Activated CD4-positive, alpha-beta T cell treated with anti-CD3 and anti-CD28 coated beads, Interleukin-2, amount 50 U/mL, for 24 hours (primary cell): ENCODE measurements at places on chromosomes 7 and 10.

DNA sequence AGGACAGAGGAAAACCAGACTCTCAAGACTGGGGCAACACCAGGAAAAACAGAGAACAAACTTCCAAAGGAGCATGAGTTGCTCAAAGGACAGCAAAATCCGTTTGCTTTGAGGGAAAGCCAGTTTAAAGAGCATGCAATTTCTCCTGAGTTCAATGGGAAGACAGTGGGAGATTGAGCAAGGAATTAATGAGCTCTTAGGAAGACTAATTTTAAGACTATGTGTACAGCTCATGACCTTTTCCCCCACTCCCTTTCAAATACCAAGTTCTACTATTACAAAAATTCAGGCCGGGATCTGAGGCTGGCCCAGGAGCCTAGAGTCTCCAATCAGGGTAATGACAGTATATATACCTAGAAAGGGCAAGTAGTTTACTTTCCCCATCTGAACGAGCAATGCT is 79.2 kb downstream of the EPDR1 start:
- DNase-seq, result no peak

- no peak for DNase-seq
Observed at GRCh38 chr10:70913191-70913892, 25.0 kb upstream of the PCBD1 start.

DNA sequence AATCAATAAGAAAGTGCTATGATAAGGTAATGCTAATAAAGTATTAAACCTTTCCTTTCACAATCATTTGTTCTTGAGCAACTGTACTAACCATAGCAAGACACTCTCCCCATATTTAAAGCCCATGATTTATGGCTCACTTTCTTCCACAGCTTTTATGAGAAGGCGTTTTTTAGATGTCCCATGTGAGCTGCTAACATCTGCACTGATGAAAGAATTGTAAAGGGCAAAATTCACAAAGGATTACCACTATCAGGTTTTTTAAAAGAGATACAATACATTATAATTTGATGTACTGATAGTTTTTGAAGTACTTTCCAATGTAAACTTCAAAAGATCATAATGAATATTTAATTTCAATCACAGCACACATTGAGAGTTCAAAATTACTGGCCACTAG is 75.7 kb downstream of the RNLS start:
- no peak for DNase-seq

- no peak for DNase-seq
Observed at GRCh38 chr10:13528123-13528874, 515 bp downstream of the BEND7 start.

DNA sequence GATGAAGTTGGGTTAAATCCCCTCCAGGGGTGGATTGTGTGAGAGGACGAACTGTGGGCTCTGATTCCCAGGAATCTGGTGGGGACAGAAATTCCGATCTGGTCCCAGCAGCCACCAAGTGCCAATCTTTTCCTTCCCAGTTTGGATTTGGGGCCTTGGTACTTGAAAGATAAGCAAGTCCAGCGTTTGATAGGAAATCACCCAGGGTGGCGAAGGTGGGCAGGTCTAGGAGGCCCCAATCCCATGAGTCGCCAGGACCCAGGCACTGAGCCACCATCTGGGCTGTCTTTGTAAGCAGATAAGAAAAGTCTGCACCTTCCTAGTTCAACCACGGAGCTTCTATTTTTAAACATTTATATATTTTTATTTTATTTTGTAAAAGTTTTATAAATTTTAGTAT is 122.6 kb upstream of the LSM8 start:
- DNase-seq, result no peak

- no peak for DNase-seq
Observed at GRCh38 chr7:148626828-148627227, 36.3 kb downstream of the C7orf33 start.

GRCh38 chr7:136585954-136586670 is 282.3 kb upstream of the CHRM2 start:
- no peak for DNase-seq

DNA sequence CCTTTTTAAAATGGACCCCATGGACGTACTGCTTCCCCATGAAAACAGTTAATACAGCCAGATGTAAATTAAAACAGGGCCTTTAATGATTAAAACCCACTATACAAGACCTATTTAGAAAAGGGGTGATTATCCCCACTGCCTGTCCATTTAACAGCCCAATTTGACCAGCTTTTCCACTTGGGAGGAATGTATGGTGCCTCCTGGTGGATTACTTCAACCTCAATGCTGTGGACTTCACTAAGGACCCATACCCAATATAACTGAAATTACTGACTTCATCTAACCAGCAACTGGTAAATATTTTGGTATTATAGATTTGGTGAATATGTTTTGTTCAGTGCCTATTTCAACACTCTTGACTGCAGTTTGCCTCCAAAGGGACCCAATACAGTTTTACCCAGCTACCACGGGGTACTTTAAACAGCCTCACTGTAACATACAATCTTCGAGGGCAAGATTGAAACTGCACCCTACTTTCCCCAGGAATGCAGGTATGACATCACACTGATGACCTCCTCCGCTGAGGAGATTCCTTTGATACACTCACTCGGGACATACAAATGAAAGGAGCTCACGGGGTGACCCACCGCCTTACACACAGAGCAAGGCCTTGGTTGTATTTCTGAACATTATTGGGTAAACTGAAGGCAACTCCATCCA is 192.8 kb downstream of the DNAJC1 start:
- DNase-seq, result no peak

DNA sequence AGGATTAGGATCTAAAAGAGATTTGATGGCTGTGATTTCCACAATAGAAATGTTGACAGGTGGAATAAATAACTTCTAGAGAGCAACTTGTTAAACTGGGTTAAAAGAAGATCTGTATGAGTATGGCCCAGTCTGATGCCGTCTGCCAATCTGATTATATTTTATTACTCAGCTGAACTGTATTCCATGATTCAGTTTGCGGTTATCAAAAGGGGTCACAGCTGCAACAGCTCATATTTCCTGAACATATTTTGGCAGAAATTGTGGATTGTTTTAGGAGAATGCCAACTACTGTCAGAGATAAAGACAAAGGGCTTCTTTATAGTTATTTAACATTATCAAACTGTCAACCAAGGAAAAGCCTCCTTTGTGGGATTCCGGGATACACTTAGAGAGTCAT is 244.8 kb upstream of the MINDY3 start:
- no peak for DNase-seq

- no peak for DNase-seq
Observed at GRCh38 chr10:43084812-43085211, 7.9 kb downstream of the RET start.

- no peak for DNase-seq
Observed at GRCh38 chr10:118041316-118041715, 5.4 kb downstream of the RAB11FIP2 start.

DNA sequence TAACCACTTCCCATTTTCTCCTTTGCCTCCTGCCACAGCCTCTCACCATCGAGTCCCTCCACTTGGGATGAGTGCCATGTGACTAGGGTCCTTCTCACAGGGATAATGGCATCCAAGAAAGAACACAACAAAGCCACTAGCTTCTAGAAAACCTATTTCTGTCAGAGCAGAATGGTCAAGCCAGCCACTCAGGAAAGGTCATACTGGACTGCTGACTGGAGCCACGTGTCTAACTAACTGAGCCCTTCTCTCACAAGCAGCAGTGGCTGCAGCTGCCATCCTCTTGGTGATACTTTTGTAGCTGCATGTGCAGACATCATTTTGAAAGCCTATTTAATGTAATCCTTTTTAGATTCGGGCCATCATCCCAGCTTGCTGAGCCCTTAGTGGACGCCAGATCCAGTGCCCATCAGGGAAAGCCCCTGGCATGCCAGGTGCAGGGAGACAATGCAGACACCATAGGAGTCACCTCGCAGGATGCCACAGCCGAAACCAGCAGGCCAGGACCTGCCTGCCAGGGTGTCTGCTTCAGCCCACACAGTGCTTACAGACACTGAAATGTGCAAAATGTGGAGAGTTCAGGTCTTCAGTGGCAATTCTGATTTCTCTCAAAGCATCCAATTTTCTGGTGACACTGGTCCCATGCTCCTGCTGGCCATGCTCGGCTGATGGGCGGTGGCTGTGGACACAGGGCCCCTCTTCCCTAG is 98.3 kb upstream of the DDC start:
- DNase-seq, result no peak

DNA sequence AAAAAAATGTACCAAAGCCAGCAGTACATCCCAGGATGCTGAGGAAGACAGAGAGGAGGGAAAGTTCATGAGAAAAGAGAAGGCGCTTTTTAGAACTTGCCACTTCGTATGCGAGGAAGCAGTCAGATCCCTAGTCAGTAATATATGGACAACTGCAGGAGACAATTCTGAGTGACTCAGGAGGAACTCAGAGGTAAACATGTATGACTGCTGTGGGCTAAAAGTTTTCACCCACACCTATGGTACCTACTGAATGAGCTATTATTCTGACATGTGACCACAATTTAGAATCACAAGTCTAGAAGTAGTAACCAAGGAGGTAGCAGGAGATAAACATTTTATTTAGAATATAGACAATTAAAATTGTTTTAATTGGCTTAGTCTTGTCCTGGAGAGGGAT is 126.5 kb downstream of the ICA1 start:
- DNase-seq, result no peak

- DNase-seq, result no peak
Observed at GRCh38 chr7:47544416-47544815, 37.5 kb downstream of the TNS3 start.

DNA sequence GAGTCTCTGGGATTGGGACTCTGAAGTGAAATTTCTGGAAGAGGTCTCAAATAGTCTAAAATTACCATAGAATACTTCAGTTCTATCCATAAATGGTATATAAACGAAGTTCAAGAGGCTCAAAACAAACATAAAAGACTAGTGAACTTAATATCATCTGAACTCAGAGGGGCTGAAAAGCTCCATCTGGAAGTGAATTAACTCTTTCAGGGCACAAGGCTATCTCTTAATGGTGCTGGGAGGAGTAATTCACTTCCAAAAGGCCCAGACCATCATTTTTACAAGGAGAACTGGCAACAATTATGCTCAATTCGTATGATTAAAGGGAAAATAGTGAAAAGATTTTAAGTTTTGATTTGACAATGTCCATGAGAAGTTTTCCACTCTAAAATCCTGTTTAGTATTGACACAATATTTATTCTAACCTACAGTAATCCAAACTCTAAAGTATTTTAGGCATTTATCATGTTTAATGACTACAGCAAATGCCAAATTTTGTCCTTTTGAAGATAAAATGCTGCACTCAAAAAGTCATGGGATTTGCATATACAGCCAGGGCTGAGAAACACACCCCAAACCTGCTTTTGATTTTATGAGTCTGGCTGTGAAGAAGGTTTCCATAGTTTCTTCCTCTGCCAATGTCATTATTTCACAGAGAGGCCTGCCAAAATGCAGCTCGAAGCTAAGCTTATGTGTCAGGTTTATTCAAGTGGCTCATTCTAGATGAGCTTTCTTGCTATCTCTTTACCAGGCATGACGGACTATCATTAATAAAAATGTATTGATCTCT is 143.9 kb downstream of the HIBADH start:
- no peak for DNase-seq

- no peak for DNase-seq
Observed at GRCh38 chr7:142772051-142772450, 1.3 kb downstream of the PRSS2 start.

DNA sequence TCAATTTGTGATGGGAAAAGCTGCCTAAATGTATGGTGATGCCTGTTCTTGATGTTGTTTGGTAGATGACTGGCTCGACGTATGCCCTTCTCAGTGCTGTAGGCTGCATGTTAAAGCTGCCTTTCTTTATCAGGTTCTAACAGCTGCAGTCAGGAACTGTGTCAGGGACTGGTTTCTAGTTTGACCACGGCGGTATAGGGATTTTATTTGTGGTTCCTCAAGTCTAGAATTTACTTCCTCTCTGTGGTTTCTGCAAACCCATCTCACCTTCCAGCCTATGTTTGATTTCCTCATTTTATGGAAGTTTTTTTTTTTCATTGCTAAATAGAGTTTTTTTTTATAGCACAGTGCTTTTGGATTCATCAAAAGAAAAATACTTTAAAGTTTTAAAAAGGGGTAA is 26.5 kb downstream of the LMTK2 start:
- DNase-seq, result no peak

GRCh38 chr7:16801579-16801978 is 3.2 kb downstream of the AGR2 start:
- no peak for DNase-seq

GRCh38 chr7:2523461-2523936 is 3.9 kb downstream of the LFNG start:
- DNase-seq, result no peak

GRCh38 chr7:101058355-101058754 is 26.9 kb upstream of the TRIM56 start:
- peak; percentile 8 for DNase-seq

DNA sequence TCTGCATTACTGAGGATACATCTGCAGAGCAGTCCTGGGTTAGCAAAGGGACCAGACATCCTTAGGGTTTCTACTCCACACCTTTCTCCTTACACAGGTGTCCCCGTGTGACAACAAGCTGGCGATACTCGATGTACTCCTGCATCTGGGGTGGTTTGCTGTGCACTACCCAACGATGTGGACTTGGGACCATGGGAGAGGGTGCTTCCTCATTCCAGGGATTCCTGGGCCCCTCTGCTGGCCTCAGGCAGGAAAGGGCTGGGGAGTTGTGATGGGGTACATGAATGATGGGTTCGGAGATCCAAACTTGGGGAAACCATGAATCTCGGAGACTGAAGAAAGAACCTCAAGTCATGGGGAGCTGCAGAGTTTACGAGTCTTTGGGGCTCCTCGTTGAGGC is 179.6 kb upstream of the GALNT17 start:
- no peak for DNase-seq

- DNase-seq, result no peak
Observed at GRCh38 chr10:21808550-21808949, 195.0 kb downstream of the DNAJC1 start.

- no peak for DNase-seq
Observed at GRCh38 chr7:4815121-4815520, 39.7 kb downstream of the AP5Z1 start.

DNA sequence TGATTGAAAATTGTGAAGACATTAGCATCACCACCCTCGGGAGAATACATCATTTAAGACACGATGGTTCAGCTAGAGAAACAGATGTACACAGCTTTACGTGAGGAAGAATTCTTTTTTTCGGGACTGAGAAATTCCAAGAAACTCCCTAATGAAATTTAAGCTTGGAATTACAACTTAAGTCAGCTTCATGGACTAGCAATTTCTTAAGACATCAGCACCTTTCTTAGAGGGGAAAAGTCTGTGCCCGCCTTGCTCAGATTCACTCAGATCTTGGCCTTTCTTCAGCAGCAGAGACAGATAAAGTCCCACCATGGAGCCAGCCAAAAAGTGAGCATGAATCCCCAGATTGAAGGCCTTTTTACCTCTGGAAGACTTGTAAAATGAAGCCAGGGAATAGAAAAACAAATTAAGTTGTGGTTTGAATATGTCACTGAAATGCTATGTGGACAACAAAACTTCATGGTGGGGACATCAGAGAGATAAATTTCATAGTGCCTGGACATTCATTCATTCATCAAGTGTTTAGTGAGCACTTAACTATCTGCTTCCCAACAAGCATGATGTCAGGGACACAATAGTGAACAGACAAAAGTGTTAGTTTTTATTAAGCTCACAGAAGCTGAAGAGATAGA is 32.1 kb downstream of the PRKG1 start:
- DNase-seq, result no peak

- no peak for DNase-seq
Observed at GRCh38 chr10:89392974-89393373, 551 bp downstream of the IFIT1 start.
